ENCODE measurements at places on chromosomes 7 and 10. TPM values are rescaled to one million over a fixed set of nuclear protein-coding genes. Genes with fewer than 3 reads are reported as not detected.
A peak's percentile ranks its signal among the peaks of the same experiment; 100 is the strongest.

DNA sequence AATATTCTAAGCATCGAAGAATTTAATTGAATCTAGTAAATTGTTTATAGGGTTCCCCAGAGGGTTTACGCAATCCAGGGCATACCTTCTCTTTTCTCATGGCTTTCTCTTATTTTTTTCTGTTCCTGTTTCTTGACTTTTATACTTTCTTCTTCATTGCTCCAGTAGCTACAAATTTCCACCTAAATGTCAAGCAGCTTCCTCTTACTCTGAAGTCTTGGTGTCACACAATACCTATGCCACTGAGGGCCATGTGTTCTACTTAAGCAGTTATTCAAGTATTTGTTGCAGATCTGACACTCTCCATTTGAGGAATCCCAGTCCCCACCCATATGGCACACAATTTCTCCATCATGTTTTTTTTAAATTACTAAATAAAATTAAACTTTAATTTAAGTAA lies 343.1 kb upstream of the MBL2 start:
- DNase-seq = no peak

GRCh38 chr10:105855791-105856190 lies 1214.7 kb downstream of the SORCS3 start:
- DNase-seq = no peak

GRCh38 chr7:25124465-25125136 lies 459 bp downstream of the CYCS start:
- peak; percentile 7 for DNase-seq

DNA sequence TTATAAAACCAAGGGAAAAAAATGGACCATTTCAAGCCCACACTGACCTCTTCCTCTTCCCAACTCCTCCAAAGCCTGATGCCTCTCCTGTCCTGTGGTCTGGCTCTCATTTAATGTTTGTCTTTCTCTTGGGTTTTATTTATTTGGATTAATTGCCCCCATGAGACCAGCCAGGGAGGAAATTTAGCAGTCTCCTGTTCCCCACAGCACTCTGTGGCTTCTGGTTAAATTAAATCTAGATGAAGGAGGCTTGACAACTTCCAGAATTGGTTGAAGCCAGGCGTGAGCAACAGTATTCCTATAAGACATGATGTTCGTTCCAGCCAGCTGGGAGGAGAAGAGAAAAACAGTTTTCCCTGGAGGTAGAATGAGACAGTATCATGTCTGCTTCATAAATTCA lies 15.1 kb upstream of the PRLHR start:
- no peak for DNase-seq

DNA sequence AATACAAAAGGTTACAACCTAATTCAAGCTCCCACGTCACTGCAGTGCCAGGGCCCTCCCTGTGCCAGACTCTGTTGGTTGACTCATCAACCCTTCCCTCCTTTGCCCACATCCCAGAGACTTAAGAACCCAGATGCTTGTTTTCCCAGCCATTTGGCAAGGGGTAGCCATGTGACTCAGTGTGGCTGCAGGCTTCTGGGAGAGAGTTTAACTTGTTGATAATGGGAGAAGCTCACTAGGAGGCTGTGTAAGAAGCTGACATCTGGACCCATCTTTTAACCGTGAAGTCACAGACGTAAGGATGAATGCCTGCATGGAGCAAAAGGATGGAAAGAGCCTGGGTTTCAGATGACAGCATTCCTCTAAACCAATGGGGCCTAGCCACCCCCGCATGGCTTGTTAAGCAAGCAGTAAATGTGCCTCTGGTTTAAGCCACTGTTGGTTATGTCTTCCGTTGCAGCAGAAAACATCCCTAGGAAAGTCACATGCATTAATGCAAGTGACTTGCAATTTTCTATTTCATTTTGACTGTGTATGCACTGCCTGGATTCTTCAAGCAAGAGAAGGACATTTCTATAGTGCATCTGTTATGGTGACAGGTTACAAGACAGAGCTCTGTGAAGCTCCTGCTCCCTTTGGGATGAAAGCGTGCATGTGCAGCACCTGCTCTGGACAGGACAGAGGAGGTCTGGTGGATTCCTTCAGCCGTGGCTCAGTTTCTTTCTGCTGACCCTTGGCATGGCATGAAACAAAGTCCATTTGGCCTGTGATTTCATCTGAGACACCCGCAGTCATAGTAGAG lies 57.5 kb upstream of the CREB5 start:
- DNase-seq = peak; percentile 84

- no peak for DNase-seq
Measured at GRCh38 chr10:119502209-119502608, 40.3 kb downstream of the RGS10 start.

DNA sequence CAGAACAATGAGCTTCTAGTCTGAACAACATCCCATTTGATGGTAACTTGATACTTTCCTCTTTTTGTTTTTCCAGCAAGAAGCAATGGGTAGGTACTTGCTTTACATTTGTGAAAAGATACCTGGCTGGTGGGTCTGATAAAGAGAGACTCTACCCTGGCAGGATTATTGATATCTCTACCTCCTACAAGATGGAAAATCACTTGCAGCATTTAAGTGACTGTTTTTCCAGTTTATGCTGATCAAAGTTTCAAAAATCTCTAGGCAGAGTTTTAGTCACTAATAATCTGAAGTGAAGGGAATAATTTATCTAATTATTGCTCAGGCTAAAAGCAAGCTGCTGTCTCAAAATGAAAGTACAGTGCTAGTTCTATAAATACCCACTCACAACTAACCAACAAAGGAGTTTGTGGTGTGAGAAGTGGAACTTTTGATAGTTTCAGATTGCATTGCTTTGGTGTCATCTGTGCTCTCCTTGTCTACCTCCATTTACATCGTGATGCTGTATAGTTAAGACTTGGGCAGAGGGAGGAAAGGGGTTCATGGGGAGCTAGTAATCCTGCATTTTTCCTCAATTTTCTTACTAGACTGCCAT lies 86.0 kb upstream of the ANKRD1 start:
- no peak for DNase-seq

DNA sequence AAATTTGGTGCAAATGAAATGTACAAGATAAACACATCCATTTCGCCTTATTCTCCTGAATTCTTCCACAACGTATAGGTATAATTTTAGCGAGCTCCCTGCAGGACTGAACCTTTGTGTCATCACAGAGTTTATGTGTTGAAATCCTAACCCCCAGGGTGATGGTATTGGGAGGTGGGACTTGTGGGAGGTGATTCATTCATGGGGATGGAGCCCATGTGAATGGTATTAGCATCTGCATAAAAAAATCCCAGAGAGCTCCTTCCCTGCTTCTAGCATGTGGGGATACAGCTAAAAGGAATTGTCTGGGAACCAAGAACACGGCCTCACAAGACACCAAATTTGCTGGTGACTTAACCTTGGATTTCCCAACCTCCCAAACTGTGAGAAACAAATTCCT lies 741.4 kb upstream of the VSTM2A start:
- no peak for DNase-seq

- no peak for DNase-seq
Measured at GRCh38 chr7:1359051-1359400, 100.2 kb downstream of the MICALL2 start.

- DNase-seq = no peak
Measured at GRCh38 chr7:30433082-30433481, 45.5 kb downstream of the NOD1 start.

DNA sequence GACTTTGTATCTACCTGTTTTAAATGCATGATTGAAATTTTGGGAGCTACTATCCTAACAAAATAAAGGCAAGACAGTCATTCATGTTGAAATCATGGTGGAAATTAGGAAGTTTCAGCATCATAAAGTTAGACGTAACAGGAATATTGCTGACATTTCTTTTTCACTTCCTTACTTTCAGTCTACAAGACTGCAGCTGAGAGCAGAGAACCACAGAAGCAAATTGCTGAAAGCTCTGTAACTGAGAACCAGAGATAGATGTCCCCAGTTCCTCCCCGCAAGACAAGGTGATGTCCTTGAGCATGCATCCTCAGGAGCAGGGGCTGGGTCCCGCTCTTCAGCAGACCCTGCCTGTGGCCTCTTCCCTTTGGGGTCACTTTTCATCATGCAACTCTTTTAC lies 466.3 kb upstream of the POM121L12 start:
- no peak for DNase-seq

GRCh38 chr10:11724938-11725776 lies 17.0 kb upstream of the ECHDC3 start:
- peak; percentile 50 for DNase-seq

DNA sequence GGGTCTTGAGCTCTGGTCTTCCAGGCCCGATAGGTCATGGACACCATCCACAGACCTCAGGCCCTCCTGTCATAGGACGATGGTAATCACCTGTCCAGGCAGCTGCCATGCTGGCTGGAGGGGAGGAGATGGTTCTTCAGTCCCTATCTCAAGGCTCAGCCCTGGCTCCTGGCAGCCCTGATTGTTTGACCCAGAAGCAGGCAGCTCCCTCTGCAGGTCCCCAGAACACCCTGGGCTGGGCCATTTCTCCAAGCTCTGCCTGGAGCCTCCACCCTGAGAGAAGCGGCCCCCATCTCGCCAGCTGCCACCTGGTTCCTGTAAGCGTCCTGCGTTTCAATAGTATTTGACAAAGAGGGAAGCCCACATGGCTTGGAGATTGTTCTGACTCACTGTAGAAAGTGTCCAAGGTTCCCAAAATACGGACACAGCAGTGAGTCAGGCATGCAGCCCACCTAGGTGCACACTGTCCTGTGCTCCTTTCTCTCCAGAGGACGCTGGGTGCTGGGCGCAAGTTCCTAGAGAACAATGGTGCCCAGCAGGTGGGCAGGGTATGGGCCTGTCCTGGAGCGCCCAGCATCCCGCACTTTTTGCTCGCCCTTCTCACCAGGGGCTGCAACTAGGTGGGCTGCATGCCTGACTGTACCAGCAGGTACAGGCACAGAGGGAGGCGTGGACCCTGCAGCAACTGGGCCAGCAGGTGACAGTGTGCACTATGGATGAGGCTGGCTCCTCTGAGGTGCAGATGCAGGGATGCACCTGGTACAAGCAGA lies 72.4 kb upstream of the EBF3 start:
- no peak for DNase-seq

GRCh38 chr10:8174762-8175161 lies 120.3 kb downstream of the GATA3 start:
- peak; percentile 32 for DNase-seq

- DNase-seq = no peak
Measured at GRCh38 chr7:105512415-105512814, 9.7 kb downstream of the PUS7 start.

DNA sequence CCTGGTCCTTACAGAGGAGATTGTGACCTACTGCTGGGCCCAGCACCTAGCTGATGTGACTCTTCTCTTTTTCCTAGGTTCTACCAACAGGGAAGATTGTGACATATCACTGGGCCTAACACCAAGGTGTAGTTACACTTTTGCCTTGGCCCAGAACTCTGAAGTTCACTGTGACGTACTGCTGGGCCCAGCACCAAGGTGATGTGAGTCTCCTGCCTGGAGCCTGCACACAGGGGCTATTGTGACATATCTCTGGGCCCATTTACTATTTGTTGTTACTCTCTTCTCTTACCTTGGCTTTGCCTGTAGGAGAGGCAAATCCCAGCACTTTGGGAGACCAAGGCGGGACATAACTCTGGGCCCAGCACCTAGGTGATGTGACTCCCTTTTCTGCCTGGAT lies 23.1 kb upstream of the ZNF107 start:
- no peak for DNase-seq

DNA sequence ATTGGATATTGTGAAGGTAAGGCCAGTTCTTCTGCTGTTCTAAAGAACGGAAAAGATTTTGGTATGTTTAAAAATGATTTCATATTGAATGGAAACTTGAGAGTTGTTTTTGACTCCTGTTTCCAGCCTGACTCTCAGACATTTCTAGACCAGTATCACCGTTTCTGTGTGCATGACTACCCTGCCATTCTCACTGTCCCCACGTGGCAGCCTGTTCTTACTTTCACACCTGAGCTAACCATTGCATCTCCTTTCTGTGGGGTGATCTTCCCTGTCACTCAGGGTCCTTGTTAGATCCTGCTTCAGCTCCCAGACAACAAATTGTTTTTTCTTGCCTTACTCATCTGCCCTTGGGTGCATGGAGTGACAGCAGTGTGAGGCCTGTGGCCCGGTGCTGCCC lies 38.9 kb downstream of the GLRX3 start:
- DNase-seq = no peak

GRCh38 chr7:88666626-88667025 lies 92.9 kb upstream of the ZNF804B start:
- DNase-seq = no peak

GRCh38 chr10:44295644-44296241 lies 89.2 kb downstream of the CXCL12 start:
- DNase-seq = no peak

The MYPN gene
- 0.03 TPM for polyA plus RNA-seq

The PRPS1L1 gene
- not detected for polyA plus RNA-seq

The LRRC61 gene
- polyA plus RNA-seq = 20.0 TPM

The TMEM229A gene
- polyA plus RNA-seq = 0.13 TPM

The APBB1IP gene
- polyA plus RNA-seq = 1.3 TPM

The UCMA gene
- not detected for polyA plus RNA-seq

The XRCC2 gene
- polyA plus RNA-seq = 14.9 TPM

The PRKG1 gene
- 14.9 TPM for polyA plus RNA-seq

Measured in left kidney (tissue), 8 donors.